ENCODE measurements at places on chromosomes 2 and 18. TPM values are rescaled to one million over a fixed set of nuclear protein-coding genes. Genes with fewer than 3 reads are reported as not detected.

DNA sequence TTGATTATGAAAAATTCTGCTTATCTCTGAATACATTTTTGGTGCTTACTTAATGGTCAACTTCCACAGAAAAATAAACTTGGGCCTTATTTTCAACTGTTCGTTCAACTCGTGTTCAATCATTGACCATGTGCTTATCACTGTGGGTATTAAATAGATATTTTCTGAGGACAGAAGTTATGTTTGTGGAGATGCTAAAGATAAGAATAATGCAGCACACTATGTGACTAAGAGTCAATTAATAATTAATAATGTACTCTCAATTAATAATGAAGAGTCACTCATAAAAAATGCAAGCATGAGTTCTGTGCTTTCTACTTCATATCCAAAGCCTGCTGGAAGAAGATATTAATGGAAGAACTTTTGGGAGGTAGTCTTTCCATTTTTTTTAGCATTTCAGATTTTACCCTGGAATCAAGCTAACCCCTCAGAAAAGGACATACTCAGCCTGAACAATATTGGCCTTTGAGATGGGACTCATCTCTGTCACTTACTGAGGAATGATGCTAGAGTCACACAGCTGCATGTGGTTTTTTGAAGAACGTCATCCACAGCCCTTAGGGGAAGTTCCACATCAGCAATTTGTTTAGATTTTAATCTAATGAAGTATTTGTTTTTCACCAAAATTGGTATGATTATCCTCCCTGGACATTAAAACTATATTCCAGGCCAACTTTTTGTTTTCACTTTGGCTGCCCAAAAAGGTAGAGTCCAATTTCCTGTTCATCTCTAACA lies 191.9 kb upstream of the CRIM1 start:
- no peak for DNase-seq

Gene RBKS
- polyA plus RNA-seq: 0.76 TPM

DNA sequence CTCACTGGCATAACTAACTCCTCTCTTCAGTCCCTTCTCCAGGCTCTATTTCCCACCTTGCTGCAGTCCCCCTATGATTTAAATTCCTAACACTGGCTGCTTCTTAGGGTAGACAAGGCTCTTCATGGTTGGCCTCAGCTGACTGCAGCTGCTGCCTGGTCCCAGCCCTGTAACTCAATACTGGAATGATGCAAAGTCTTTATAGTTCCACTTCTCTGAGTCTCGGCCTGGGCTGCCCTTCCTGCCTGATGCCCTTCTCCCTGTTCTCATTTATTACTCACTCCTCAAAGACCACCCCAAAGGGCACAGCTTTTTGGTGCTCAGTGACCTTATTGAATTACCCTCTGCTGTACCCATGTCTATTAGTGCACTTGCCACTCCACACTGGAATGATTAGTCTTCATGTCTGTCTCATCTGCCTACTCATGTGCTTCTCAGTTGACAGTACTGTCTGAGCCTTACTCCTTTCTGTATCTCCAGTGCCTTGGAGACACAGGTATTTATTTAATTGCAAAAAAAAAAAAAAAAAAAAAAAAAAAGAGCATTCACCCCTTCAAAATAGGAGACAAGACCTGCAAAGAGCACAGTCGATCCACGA lies 199.4 kb upstream of the REV1 start:
- DNase-seq: no peak

DNA sequence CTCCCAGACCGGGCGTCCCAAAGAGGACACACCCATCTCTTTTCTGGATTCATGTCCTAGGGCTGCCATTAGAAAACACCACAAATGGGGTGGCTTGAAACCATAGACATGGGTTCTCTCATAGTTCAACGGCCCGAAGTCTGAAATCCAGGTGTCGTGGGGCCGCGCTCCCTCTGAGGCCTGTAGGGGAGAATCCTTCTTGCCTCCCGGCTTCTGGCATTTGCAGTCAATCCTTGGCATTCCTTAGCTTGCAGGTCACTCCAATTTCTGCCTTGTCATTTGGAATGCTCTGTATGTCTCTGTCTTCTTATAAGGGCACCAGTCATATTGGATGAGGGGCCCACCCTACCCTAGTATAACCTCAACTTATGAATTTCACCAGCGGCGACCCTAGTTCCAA lies 65.1 kb downstream of the CYB5A start:
- no peak for DNase-seq

DNA sequence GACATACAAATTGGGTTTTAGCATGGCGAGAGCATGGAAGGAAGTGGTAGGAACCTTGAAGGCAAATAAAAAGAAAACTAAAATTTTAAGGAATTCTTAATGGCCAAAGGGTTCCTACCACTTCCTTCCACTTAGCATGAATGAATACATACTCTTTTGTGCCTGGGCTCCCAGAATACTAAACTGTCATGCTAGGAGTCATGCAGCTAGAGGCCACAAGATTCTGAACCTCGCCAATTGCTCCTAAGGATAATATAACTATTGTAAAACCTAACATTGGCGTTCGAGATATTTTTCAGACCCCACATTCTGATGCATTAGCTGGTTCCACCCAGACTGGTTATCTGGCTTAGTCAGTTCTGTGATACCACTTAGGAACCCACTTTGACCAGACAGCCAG lies 38.6 kb upstream of the ARHGAP25 start:
- no peak for DNase-seq

DNA sequence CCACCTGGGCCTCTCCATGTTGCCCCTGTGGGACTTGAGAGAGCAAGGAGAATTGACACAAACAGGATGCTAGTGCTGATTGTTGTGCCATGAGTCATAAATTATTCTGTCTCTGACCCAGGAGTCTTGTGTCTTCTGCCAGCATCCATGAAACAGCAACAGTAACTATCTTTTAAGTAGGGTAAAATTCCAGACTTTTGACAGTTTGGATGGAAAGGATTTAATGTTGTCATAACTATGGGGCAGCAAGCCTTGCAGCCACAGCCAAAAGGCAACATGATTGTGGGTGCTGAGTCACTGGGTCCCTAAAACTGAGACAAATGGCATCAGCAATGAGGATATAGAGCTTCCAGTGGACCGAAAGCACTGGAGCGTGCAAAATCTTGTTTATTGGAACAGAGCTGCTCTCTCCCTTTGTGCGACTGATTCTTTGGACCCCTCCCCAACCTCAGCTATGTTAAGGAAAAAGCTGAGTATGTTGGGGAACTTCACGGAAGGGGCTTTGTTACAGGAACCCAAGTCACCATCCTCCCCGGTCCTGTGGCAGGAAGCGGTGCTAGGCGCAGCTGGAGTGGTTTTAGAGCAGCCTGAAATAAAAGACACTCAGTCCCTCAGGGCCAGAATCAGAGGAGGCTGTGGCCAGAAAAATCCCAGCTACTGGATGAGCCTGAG lies 9.6 kb upstream of the ITPRIPL1 start:
- DNase-seq: peak; percentile 22

Gene CRYBA2
- polyA plus RNA-seq: 7.5 TPM

- peak; percentile 72 for DNase-seq
Measured at GRCh38 chr2:17539611-17540092, 844 bp upstream of the VSNL1 start.

Gene USP34
- 21.1 TPM for polyA plus RNA-seq

- DNase-seq: no peak
Measured at GRCh38 chr2:118374974-118375755, 286.9 kb downstream of the INSIG2 start.

- no peak for DNase-seq
Measured at GRCh38 chr2:11920993-11921583, 174.7 kb downstream of the LPIN1 start.

Gene NEB
- polyA plus RNA-seq: 1.0 TPM

Gene COL4A3
- polyA plus RNA-seq: 1.1 TPM

- no peak for DNase-seq
Measured at GRCh38 chr2:34266908-34267697, 668.0 kb upstream of the FAM98A start.

DNA sequence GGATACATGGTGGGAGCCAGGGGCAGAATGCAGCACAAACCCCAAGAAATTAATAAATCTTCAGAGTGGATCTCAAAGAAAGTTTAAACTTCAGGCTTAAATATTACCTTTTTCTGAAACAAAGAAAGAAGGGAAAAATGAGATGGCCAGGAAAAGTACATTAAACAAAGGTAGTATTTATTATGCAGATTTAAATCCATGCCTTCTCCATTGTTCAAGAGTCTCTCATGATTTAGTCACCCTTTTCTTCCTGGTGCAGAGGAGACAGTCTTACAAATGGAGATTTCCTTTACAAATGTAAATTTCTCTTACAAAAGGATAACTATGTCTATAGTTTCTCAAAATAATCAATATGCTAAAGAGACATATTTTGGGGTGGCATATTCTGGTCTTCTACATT lies 33.4 kb upstream of the PPM1B start:
- DNase-seq: no peak

DNA sequence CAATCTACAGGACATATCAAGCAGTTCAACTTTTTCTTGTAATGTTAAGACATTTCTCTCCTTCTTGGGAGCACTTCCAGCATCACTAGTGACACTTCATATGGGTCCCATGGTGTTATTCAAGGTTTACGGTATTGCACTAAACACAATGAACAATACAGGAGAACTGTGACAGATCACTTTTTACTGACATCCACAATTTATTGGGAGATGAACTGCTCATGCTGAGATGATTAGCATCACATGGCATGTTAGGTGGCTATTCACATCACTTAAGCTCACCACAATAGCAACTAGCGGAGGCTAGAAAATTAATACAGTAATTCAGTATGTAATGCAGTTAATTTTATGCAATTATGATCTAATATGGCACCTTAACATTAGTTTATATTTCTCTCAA lies 264.4 kb downstream of the ERBB4 start:
- DNase-seq: no peak

Gene TRIB2
- 29.8 TPM for polyA plus RNA-seq

- peak; percentile 26 for DNase-seq
Measured at GRCh38 chr2:158810731-158811460, 15.8 kb downstream of the DAPL1 start.

- no peak for DNase-seq
Measured at GRCh38 chr2:172970660-172971059, 105.0 kb upstream of the MAP3K20 start.

DNA sequence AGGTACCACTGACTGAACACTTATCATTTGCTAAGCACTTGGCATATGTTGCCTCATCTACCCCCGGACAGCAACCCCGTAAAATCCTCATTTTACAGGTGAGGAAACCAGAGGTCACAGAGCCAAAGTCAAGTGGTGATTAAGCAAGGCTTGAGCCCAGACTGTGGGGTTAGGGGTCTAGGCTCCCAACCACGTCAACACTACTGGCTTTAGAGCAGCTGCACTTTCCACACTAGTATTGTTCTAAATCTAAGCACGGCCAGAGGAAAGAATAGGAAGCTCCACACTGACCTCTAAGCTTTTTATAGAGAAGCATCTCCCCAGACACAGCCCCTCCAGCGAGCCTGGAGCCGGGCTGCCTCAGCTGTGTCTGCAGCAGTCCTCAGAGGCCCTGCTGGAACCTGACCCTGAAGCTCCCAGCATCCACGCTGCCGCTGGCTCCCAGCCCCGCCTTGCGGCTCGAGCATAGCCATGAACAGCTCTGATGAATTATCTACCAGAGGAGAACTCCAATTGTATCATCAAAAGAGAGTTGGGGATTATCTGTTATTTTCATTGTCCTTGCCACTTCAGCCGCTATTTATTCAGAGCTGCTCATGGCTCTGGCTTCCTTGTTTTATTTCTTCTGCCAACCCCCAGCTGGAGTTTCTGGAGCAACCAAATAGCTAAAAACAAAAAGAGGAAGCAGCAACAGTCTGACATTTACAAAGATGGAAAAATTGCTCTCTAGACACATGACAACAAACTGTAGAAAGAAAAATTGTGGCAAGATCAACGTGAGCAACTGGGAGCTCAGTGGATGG lies 62.2 kb upstream of the RTN4 start:
- DNase-seq: peak; percentile 33

DNA sequence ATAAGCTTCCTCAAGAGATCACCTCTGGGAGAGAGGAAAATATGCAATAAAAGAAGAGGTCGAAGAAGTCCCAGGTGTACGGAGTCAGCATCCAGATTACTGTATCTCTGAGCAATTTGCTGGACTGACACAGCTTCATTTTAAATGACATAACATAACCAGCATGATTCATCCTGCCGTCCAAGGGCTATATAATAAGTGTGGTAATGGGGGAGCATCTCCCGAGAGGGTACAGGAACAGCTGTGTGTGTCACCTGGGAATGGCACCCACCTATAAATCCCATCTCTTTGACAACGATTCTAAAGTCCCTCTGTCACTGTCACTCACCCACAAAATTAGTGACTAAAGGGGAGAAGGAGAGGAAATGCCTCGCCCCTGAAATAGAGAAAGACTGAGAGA lies 19.3 kb upstream of the FZD7 start:
- no peak for DNase-seq

GRCh38 chr2:201642086-201642578 lies 1.2 kb downstream of the TMEM237 start:
- no peak for DNase-seq

Gene RESP18
- not detected for polyA plus RNA-seq

Gene SERTAD2
- 5.7 TPM for polyA plus RNA-seq

DNA sequence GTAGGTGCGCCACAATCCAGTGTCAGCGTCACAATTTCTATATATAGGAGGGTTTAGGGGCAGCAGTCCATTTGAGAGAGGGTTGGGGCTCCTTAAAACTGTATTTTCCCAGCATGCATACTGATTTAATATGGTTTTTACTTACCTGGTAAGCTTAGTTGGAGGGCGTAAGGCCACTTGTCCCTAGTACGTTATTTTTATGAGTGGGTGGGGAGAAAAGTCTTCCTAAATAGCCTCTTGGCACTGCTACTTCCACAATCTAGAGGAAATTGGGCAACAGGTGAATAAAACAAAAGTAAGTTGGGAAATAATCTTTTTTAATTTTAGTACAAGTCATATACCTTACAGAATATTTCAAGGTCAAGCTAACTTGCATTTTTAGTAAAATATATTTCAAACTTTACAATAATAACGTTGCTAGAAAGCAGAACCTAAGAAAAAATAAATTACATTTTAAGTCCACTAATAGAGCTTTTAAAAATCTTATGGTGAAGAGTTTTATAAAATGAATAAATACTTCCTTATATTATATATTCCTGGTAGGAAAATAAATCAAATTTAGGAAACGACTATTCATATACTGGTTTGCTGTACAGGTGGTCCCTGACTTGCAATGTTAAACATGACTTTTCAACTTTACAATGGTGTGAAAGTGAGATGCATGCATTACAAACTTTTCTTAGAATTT lies 20.9 kb downstream of the DHRS9 start:
- no peak for DNase-seq

GRCh38 chr2:240857039-240858008 lies 11.3 kb upstream of the AGXT start:
- peak; percentile 63 for DNase-seq

DNA sequence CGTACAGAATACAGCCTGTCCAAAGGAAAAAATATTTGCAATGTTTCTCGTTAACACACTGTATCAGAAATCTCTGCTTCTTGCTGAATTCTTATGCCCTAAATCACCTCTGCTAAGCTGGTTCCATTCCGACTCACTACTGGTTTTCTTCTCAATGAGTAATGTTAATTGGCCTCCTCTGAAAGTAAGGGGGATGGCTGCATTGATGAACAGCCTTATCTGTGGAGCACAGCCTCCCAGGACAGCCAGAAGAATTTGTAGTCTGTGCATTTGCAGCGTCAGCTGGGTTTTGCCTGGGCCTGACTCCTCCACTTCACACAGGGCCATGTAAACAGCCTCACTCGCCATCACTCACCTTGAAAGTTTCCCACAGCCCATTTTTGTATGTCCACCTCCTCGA lies 127.7 kb downstream of the RNF152 start:
- no peak for DNase-seq

Gene SLC66A3
- polyA plus RNA-seq: 12.1 TPM

- peak; percentile 79 for DNase-seq
Measured at GRCh38 chr2:20378891-20379519, 28.4 kb upstream of the PUM2 start.

Gene KRTCAP3
- polyA plus RNA-seq: 65.2 TPM

- peak; percentile 30 for DNase-seq
Measured at GRCh38 chr2:174544156-174544555, 53.4 kb downstream of the WIPF1 start.

Data from stomach (tissue), 19 donors.